ENCODE measurements at places on chromosomes 6 and 20. TPM values are rescaled to one million over a fixed set of nuclear protein-coding genes. Genes with fewer than 3 reads are reported as not detected.

DNA sequence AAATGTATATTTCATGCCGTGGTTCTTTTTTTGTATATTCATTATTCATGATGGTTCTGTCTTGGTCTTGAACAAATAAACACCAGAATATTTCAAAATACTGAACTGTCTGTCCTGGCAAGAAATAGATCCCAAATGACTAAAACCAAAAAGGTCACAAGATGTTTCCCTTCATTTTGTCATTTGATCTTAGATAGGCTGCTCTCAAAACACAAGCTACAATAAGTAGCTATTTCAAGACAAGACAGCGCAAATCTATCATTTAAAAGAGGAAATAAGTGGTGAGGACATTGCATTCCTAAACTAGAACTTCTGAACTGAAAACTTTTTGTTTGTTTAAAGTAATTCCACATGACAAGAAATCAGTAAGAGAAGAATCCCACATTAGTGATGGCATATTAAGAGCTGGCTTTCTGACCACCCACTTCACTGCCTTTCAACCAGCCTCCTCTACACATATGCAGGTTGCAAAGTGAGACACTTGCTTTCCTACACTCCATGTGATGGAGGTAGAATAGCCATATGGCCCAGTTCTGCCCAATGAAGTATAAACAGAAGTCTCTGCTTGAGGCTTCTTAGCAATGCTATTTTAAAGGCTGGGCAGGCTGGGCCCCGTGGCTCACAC is 54.4 kb upstream of the CCDC28A start:
- H3K27me3 ChIP-seq = no peaks in the 10 kb centered on the region
- H3K4me3 ChIP-seq = no peak overlapping the region
- H3K36me3 ChIP-seq = no peaks in the 10 kb centered on the region
- no peak overlapping the region for H3K27ac ChIP-seq
- H3K4me1 ChIP-seq = peaks cover 6% of the 10 kb centered on the region

DNA sequence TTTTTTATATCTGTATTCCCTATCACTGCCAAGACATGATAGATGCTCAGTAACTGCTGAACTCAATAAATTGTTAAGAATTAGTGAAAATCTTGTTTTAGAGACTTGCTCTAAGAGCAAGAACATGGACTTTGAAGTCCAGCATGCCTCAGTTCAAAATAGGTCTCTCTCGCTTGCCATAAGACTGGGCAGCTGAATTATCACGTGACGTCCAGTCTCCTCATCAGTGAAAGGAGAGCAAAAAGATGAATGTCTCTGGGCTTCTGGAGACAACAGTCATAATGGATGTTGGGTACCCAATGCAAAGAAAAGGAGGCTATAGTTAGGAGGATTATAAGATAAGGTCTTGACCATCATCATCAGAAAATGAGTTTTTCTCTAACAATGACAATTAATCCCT is 82.1 kb downstream of the IYD start:
- DNase-seq = no peak
- H3K4me1 ChIP-seq = no peaks in the 10 kb centered on the region
- H3K4me3 ChIP-seq = no peak overlapping the region
- H3K36me3 ChIP-seq = no peaks in the 10 kb centered on the region

APMAP gene
- 28.0 TPM for total RNA-seq

DLL1 gene
- 4.5 TPM for total RNA-seq

- no peaks in the 10 kb centered on the region for H3K4me1 ChIP-seq
- peaks cover 2% of the 10 kb centered on the region for H3K36me3 ChIP-seq
- no peaks in the 10 kb centered on the region for H3K27me3 ChIP-seq
- no peak overlapping the region for H3K4me3 ChIP-seq
- DNase-seq = no peak
Measured at GRCh38 chr20:13515796-13516558, 122.8 kb downstream of the TASP1 start.

- no peak overlapping the region for H3K27ac ChIP-seq
- H3K4me1 ChIP-seq = peaks cover 24% of the 10 kb centered on the region
- no peaks in the 10 kb centered on the region for H3K36me3 ChIP-seq
- no peaks in the 10 kb centered on the region for H3K27me3 ChIP-seq
- no peak overlapping the region for H3K4me3 ChIP-seq
- DNase-seq = no peak
Measured at GRCh38 chr6:71364889-71365542, 76.4 kb downstream of the OGFRL1 start.

TREML2 gene
- 9.6 TPM for total RNA-seq

DNA sequence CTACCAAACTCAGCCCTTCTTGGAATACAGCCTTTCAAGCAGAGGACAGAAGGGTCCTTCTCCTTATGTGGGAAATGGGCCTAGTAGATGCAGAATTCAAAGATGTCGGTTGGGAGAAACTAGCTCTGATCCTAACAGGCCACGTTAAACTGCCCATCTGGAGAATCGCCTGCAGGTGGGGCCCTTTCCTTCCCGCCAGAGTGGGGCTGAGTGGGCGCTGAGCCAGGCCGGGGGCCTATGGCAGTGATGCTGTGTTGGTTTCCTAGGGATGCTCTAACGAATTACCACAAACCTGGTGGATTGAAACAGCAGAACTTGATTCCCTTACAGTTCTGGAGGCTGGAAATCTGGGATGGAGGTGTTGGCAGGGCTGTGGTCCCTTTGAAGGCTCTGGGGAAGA is 9.1 kb downstream of the MAPK13 start:
- no peak overlapping the region for H3K27ac ChIP-seq
- H3K27me3 ChIP-seq = no peaks in the 10 kb centered on the region
- no peak for DNase-seq
- peaks cover 47% of the 10 kb centered on the region for H3K36me3 ChIP-seq

SASH1 gene
- total RNA-seq = 0.51 TPM

DNA sequence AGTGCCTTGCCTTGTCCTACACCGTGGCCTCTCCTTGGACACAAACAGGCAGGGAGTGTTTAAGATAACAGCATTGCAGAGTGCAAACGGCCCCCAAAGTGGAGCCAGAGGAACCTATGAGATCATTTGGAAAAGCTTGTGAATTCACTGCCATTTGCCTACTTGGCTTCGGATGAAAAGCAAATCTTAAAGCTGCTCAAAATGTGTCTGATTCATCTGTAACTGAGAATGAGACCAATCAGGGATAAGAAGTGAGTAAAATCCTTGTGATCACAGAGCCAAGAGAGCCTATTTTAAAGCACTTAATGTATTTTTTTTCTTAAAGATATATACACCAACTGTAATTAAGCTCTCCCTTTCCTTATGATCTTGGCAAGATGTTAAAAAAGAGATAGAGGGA is 65.7 kb upstream of the BACH2 start:
- no peak overlapping the region for H3K27ac ChIP-seq
- H3K27me3 ChIP-seq = no peaks in the 10 kb centered on the region
- H3K4me3 ChIP-seq = no peak overlapping the region

SMIM26 gene
- total RNA-seq = 47.4 TPM

DNA sequence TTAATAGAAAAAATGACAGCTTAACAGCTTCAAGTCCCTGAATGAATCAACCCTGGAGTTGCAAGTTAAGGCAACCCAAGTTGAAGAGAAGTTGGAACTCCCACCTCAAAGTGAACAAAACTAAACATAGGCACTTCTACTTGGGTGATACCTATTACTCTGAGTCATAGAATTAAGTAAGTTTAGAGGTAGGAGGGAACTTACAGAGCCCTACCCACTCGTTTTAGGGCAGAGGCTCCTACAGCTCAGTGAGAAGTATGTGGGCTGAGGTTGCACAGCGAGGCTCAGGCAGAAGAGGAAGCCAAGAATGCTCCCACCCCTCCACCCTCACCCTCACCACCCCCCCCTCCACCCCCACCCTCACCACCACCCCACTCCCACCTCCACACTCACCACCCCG is 42.2 kb downstream of the NFATC2 start:
- peak; percentile 63 for DNase-seq
- H3K4me3 ChIP-seq = no peak overlapping the region
- H3K36me3 ChIP-seq = peaks cover 9% of the 10 kb centered on the region

BCAS4 gene
- 91.0 TPM for total RNA-seq

DNA sequence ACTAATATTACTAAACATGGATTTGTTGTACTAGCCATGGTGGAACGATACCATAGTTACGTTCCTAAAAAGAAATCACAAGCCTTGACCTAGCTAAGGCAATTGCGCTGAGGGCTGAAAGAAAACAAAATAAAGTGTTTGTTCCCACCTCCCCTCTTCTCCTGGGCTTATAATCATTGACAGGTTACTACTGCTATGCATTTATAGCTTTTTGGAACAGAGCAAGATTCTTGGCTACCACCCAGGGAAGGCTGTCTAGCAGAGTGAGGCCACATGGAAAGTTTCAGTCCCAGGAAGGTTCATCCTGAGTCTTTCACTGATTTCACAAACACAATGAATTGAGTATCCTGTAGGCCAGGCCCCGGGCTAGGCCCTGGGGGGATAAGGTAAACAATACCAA is 84.6 kb downstream of the TMEM170B start:
- H3K27me3 ChIP-seq = no peaks in the 10 kb centered on the region
- H3K36me3 ChIP-seq = no peaks in the 10 kb centered on the region
- H3K4me3 ChIP-seq = no peak overlapping the region
- no peaks in the 10 kb centered on the region for H3K4me1 ChIP-seq

Data from B cell (primary cell).